NCI-H2081 treated with DMSO at 0.1 percent for 48 hours (cell line): ENCODE measurements at places on chromosomes 12 and 14.

GRCh38 chr12:12715128-12715458, 2.1 kb upstream of the CDKN1B start:
- no peak for DNase-seq

GRCh38 chr14:78173346-78174035, 3.3 kb downstream of the NRXN3 start:
- no peak for DNase-seq

DNA sequence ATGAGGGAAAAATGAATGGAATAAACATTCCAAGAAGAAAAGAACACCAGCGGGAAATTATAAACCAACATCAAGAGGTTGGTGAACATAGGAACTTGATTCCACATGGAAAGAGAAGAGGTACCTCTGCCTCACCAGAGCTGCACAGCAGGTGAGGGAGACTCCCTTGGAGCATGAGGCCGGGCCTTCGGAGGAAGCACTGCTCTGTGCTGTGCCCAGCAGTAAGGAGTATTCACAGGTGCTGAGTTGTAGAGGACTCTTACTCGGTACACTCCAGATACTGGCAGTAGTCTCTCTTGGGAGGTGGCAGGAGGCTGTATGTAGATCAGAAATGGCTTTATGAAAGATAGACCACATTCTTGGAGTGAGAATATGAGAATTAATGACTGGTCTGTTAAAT, 76.0 kb downstream of the NPAS3 start:
- no peak for DNase-seq

DNA sequence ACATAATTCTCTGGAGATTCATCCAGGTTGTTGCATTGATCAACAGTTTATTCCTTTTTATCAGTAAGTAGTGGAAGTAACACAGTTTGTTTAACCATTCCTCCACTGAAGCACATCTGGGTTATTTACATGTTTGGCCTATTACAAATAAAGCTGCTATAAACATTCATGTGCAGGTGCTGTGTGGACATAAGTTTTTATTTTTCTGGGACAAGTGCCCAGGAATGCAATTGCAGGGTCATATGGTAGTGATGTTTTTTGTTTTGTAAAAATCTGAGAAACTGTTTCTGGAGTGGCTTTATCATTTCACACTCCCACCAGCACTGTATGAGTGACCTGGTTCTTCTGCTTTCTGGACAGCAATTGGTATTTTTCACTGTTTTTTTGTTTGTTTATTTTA, 505.4 kb downstream of the CCER1 start:
- DNase-seq, result no peak

- DNase-seq, result no peak
These were observed 270.6 kb downstream of the NAV3 start for GRCh38 chr12:78101113-78101876.

- no peak for DNase-seq
These were observed 5.5 kb upstream of the HDAC7 start for GRCh38 chr12:47825173-47825639.

- DNase-seq, result no peak
These were observed 98.7 kb downstream of the CAND1 start for GRCh38 chr12:67367843-67368242.

- DNase-seq, result no peak
These were observed 190.9 kb upstream of the RASSF8 start for GRCh38 chr12:25767606-25768005.
